NCI-H2107 (cell line): ENCODE measurements at places on chromosomes 16 and 17.
A peak's percentile ranks its signal among the peaks of the same experiment; 100 is the strongest.

GRCh38 chr16:21683184-21683583 lies 19.4 kb downstream of the OTOA start:
- no peak for DNase-seq

GRCh38 chr17:66468241-66469087 lies 166.1 kb downstream of the PRKCA start:
- DNase-seq = no peak

- no peak for DNase-seq
Measured at GRCh38 chr16:49490321-49490705, 116.7 kb downstream of the C16orf78 start.

GRCh38 chr17:45292696-45293412 lies 24.0 kb downstream of the MAP3K14 start:
- DNase-seq = no peak

DNA sequence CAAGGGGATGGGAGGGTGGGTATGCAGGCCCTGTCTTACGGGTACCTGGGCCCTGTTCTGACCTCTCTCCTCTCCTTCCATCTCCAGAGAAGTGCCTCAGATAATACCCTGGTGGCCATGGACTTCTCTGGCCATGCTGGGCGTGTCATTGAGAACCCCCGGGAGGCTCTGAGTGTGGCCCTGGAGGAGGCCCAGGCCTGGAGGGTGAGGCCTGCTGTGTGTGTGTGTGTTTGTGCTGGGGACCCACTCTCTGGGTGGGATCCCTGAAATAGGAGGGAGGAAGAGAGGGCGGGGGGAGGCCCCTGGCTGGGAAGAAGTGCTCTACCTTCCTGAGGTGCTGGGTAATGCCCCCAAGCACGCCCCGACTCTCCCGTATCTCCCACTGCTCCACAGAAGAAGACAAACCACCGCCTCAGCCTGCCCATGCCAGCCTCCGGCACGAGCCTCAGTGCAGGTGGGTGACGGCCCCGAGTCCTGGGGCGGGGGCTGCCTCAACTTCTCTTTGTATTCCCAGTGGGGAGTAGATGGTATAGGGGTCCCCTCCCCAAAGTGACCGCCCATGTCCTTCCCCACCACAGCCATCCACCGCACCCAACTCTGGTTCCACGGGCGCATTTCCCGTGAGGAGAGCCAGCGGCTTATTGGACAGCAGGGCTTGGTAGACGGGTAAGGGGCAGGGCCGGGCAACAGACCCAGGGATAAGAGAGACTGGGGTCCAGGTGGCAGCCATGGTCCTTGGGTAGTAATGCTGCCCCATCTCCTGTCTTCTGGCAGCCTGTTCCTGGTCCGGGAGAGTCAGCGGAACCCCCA lies 7.8 kb downstream of the GRB7 start:
- DNase-seq = no peak

DNA sequence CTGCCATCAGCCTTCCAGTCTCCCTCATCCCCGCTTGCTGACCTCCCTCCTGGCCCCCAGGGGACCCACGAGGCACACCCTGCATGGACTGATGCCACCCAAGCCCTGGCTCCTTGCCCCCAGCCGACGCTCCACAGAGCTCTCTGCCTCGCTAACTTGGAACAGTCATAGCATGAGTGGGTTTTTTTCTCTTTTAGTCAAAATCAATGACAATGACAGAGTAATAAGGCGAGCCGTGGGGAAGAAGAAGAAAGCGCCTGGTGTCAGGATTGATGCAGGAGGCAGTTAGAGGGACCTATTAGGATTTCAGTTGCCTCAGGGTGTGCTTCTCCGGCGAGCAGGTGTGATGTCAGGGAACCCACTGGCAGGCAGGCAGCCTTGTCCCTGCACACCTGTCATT lies 176.3 kb upstream of the TNRC6C start:
- DNase-seq = no peak

DNA sequence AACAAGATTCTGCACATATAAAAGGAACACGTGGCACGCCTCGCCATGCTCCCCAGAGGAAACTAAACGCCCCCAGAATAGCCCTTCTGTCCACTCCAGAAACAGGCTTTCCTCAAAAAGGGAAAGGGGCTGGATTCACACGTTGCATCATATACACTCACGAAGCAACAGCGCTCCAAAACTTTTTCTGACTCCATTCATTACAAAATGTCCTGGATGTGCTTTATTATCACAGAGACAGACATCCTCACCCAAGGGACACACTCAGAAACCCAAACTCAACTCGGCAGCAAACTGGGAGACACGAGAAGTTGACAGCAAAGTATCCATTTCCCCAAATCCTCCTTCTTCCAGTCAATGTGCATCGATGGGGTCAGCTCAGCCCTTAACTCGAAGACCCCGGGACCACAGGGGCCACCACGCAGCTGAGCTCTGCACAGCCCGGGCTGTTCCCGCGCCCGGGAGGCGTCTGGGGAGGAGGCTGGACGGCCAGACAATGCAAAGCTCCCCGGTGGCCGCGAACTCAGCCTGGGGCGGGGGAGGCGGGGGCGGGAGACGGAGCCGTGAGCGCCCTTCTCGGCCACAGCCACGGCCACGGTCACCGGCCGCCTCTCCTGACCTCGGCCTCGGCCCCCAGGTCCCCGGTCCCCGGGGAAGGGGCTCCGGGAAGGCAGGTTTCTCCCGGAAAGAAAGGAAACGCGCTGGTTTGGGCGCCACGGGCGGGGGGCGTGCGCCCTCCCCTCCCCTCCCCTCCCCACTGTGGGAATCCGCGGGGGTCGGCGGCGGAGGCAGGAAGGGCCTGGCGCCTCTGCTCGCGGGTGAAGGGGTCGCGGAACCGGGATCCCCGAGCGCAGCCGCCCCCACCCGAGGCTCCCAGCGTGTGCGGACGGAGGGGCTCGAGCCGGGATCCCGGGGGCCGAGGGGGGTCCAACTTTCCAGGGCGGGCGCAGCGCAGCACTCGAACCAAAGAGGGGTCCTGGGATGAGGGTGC lies 1.2 kb downstream of the NXN start:
- no peak for DNase-seq

- DNase-seq = no peak
Measured at GRCh38 chr17:77707546-77707945, 251.0 kb upstream of the TNRC6C start.

GRCh38 chr17:74854792-74855191 lies 4.9 kb downstream of the GRIN2C start:
- DNase-seq = no peak

- DNase-seq = no peak
Measured at GRCh38 chr17:36034127-36034526, 16.4 kb upstream of the CCL23 start.

DNA sequence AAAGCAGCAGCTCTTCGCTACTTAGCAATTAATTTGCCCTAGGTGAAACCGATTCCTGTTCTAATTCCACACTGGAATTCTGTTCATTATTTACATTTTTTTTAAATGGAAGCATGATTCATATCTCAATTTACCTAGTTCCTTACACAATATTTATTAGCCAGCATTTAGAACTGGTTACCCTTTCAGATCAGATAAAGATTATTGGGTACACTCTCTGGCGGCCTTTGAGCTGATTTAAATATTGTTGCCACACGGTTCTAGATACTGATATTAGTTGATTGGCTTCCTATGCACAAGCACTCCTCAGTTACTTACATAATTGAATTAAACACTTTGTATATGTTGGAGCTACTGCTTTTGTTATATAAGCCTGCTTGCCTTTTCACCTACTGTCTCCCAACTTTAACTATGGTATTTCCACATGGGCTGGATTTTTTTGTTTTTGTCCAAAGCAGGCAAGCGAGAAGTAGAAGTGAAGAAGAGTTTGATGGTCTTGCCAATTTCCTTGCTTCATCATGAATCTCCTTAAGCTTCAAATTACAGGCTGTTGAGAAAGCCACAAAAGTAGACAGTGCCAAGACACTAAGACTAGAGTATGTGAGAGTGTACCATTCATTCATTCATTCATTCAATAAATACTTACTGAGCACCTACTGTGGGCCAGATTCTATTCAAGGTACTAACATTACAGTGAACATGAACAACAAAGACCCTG lies 3.9 kb upstream of the ALDH3A2 start:
- no peak for DNase-seq

DNA sequence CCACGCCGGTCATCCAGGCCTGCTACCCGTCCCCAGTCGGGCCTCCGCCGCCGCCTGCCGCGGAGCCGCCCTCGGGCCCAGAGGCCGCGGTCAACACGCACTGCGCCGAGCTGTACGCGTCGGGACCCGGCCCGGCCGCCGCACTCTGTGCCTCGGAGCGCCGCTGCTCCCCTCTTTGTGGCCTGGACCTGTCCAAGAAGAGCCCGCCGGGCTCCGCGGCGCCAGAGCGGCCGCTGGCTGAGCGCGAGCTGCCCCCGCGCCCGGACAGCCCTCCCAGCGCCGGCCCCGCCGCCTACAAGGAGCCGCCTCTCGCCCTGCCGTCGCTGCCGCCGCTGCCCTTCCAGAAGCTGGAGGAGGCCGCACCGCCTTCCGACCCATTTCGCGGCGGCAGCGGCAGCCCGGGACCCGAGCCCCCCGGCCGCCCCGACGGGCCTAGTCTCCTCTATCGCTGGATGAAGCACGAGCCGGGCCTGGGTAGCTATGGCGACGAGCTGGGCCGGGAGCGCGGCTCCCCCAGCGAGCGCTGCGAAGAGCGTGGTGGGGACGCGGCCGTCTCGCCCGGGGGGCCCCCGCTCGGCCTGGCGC lies 2.4 kb downstream of the HIC1 start:
- DNase-seq = no peak

- no peak for DNase-seq
Measured at GRCh38 chr17:68656666-68657065, 55.5 kb upstream of the FAM20A start.

DNA sequence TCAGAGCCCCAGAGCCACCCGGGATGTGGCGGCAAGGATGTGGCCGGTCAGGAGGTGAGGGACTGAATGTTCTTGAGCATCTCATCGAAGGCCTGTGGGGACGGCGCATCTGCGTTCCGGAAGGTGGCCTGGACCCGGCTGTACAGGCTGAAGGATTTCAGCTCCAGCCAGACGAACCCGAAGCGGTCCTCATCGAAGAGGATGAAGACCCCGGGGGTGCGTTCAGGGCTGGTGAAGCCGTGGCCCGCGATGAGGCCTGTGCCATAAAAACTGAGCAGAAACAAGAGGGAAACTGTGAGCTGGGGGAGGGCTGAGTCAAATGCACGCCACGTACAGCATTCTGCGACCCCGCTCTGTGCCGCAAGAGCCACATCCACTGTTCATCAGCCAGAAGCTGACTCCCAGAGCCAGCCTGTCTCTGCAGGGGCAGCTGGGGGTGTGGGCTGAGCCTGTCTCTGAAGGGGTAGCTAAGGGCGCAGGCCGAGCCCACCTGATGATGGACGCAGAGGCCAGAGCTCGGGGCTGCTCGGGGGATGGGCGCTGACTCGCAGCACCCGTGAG lies 14.1 kb upstream of the C16orf95 start:
- no peak for DNase-seq

GRCh38 chr17:64938290-64938689 lies 19.0 kb upstream of the LRRC37A3 start:
- no peak for DNase-seq

GRCh38 chr16:75342308-75342811 lies 90.9 kb upstream of the BCAR1 start:
- no peak for DNase-seq

GRCh38 chr17:49898366-49899190 lies 50.7 kb upstream of the TAC4 start:
- no peak for DNase-seq

- DNase-seq = no peak
Measured at GRCh38 chr17:75983501-75984181, 4.6 kb downstream of the TEN1 start.

DNA sequence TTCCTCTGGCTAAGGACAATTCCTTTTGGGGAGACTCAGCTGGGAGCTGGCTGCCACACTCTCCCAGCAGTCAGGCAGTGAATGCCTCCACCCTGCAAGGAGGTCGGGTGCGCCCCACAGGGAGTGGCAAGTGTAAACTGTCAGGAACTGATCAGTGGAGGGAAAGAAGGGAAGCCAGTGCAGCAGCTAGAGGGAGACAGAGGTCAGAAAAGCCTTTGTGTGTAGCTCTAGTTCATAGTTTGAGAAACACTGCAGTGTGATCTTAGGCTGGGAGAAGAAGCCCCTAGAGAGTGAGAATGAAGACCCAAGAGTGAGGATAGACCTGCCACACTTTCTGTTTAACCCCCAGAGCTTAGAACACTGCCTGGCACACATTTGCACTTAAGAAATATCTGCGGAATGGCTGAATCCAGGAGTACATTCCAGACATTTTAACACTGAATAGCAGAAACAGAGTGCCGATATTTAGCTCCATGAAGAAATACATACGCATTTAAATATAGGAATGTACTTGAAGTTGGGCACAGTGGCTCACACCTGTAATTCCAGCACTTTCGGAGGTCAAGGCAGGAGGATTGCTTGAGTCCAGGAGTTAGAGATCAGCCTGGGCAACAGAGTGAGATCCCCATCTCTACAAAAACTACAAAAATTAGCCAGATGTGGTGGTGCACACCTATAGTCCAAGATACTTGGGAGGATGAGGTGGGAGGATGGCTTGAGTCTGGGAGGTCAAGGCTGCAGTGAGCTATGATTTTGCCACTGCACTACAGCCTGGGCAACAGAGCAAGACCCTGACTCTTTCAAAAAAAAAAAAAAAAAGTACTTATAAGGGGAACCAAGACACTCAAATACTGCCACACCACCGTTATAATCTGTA lies 11.1 kb upstream of the SLC5A11 start:
- no peak for DNase-seq

DNA sequence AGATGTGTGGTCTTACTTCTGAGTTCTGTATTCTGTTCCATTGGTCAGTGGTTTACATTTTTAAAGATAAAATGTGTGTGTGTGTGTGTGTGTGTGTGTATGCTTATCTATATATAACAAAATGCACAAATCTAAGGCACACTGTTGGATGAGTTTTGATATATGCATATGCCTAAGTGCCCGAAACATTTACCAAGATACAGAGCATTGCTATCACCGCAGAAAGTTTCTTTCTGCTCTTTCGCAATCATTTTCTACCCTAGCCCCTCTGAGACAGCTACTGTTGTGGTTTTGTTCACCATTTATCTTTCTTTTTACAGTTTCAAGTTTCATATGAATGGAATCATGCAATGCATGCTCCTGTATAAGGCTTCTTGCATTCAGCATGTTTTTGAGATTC lies 97.0 kb downstream of the MRTFB start:
- DNase-seq = no peak

GRCh38 chr17:75240394-75241142 lies 20.8 kb downstream of the GGA3 start:
- DNase-seq = peak; percentile 70

DNA sequence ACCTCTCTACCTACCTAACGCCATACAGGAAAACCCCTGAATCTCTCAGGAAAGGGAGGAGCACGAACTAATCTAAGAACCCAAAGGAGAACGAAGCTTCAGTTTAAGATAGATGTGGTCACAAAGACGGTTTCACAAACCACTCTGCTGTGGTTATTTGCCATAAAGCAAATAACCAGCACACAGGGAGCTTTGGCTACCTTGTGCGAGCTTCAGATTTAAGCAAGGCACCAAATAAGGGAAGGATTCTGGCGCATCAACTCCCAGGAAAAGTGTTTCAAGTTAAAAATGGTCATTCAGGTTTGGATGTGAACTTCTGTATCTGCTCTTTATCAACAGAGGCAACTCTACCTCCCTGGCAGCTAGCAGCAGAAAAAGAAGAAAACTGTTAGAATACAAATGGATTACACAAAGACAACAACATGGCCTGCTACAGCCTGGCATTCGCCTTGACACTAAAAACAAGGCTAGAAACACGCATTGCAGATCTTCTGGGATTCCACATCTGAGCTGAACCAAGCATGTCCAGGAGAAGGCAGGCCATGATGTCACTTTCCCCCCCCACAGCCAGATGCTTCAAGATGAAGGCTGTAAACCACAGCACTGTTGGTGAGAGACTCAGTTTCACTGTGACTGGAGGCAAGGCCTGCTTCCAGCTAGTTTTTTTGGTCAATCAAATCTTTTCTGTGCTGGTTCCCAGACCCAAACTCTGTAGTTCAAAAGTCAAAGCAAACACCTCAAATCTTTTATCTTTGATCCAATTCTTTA lies 43.6 kb downstream of the SMG6 start:
- no peak for DNase-seq
